Activated CD4-positive, CD25-positive, alpha-beta regulatory T cell treated with anti-CD3 and anti-CD28 coated beads, Interleukin-2, amount 50 U/mL, for 16 hours (primary cell): ENCODE measurements at places on chromosomes 12 and 14.

- DNase-seq, result no peak
Observed at GRCh38 chr12:103469719-103470118, 26.0 kb downstream of the C12orf42 start.

DNA sequence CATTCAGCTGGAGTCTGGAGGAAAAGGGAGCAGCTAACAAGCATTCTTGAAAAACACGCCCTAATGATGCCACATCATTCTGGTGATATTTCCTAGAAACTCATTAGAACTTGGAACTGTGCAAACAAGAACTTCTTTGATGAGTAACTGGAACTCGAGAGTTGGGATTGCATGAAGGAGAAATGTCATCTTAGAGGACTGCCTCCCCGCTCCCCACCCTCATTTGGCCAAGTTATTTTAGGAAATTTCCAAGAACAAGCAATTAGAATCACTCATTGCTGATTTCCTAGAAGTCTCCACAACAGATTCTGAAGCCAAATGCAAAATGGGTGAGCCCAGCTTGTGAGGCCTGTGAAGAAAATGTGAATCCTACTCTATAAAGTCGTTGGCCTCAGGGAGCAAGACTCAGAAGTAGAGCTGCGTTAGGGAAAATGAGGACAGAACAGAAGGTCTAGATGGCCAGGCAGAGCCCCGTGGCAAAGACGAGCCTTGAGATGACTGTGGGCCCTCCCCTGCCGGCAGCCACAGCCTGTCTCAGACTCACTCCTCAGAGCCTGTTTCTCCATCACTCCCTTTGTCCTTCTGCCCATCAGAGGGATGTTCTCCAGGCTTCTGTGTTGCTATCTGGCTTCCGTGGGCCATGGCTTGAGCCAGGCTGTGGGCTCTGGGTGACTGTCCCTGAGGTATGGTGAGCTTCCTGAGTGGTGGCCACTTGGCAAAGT lies 38.4 kb downstream of the RTL1 start:
- DNase-seq, result no peak

DNA sequence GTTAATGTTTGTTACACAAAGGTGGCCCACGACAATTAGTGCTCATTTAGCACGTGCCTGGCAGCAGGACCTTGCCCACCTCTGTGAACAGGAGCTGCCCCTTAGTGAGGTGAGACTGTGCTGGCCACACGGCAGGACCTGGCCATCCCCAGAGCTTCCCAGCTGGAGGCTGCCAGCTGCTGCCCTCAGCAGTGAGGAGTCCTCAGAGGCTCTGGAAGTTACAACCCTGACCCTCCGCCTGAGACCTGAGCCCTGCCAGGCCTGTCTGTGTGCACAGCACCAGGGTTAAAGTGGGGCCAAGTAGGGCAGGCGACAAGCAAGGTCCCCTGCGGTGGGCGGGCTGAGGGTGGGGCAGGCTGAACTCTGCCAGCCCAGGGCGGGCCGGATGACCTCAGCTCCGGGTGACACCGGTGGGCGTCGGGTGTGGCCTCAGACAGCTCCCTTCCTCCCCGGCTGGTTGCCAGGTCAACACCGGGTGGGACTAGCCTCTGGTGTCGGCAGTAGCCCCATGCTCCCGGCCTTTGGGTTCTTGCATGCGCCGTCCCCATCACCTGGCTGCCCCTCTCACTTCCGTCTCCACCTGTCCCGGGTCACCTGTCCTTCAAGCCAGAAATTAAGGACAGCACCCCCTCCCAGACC lies 9.2 kb upstream of the LBHD2 start:
- no peak for DNase-seq

DNA sequence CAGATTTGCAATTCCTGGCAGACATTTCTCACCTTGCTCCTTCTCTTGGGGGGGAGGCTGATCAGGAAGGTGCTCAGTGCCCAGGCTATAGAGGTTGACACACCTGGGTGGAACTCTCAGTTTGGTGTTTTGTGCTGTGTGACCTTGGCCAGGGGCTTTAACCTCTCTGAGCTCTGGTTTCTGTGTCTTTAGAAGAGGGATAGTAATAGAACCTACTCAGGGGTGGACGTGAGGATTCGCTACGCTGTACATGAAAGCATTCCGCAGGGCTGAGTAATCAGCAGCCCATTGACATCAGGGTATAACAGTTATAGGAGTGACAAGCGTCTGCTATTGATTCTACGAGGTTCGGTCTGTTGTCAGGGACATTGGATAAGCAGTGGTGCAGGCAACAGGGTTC lies 98.1 kb downstream of the PHETA1 start:
- DNase-seq, result no peak

DNA sequence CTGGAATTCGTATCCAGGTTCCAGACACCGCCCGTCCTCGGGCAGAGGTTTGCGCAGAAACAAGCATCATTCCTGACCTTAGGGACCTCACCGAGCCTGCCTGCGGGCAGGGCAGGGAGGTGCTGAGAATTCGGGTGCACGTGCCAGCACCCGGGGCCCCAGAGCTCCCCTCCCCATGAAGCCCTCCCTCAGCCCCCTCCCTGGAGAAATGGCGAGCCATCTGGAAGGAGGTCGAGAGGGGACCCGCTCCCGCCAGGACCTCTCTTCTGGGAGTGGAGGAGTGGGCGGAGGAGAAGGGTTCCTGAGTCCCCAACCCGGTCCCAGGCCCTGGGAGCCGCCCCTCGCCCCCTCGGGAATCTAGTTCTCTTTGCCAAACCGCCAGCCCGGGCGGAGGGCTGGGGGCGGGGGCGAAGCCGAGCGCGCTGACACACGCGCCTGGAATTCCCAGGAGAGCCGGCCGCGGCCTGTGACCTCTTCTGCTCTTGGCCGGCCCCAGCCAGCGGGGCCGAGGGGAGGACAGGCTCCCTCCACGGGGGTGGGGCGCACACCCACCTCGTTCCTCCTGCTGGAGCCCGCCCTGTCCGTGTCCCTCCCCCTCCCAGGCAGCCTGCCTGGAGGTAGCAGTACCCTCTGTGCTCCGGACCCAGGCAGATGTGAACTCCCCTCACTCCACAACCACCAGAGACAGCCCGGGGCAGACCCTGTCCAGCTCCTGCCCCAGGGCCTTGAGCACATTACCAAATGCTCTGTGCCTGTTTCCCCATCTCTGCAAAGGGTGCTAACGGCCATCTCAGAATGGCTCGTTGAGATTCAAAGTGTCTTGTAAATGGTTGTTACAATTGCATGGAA lies 23.0 kb upstream of the GPR132 start:
- no peak for DNase-seq

GRCh38 chr12:110829308-110829707 lies 17.5 kb upstream of the CCDC63 start:
- no peak for DNase-seq

- no peak for DNase-seq
Observed at GRCh38 chr12:72869024-72869423, 596.9 kb downstream of the TRHDE start.

- DNase-seq, result no peak
Observed at GRCh38 chr12:25256005-25256404, 5.3 kb upstream of the KRAS start.

- DNase-seq, result no peak
Observed at GRCh38 chr12:24557738-24558137, 391.2 kb downstream of the BCAT1 start.

GRCh38 chr12:115758183-115758582 lies 519.3 kb downstream of the MED13L start:
- DNase-seq, result no peak

- no peak for DNase-seq
Observed at GRCh38 chr14:85071447-85071846, 458.5 kb upstream of the FLRT2 start.

DNA sequence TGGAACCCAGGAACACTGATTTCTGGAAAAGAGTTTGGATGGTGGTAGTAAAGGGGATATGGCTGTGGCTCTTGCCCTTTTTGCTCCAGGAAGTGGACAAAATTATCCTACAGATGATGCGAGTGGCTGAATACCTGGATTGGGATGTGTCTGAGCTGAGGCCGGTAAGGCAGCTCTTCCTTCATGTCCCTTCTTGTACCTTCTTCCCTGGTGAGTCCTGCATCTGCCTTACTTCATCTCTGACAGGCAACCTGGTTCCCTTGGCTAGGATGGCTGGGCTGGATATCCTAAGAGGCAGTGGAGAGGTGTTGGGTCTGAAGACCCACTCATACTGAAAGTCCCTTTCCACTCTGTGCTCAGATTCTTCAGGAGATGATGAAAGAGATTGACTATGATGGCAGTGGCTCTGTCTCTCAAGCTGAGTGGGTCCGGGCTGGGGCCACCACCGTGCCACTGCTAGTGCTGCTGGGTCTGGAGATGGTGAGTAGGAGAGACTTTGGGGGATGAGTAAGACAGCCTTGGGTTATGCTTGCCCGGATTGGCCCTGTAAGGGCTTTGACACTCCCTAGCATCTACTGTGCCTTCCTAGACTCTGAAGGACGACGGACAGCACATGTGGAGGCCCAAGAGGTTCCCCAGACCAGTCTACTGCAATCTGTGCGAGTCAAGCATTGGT lies 8.0 kb downstream of the DGKA start:
- no peak for DNase-seq

DNA sequence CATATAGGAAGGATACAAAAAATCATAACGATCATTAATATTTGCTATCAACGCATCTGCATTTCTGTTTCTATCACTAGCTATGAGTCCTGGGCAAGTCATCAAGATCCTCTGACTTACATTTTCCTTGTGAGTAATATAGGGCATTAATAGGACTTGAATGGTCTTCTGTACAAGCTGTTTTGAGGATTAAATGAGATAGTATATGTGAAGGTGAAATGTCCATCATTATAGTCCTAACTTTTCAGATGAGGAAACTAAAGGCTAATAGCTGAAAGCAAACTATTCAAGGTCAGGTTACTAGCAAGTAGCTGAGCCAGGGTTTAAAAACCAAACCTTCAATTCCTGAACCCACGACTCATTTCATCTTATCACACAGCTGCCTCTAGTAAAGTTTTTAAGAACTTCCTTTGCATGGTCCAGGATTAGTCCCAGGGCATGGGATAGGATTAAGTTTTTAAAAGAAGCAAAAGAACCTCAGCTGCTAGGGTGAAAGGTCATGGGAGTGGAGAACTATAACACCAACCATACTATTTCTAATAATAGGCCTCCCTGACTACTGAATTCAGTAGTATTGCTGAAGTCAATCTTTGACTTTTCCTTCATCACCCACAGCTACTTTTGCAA lies 101.4 kb upstream of the ADAMTS20 start:
- no peak for DNase-seq

GRCh38 chr14:20803223-20803622 lies 579 bp upstream of the RNASE1 start:
- no peak for DNase-seq

GRCh38 chr12:18868717-18869116 lies 130.8 kb downstream of the CAPZA3 start:
- DNase-seq, result no peak

- no peak for DNase-seq
Observed at GRCh38 chr14:103726474-103726873, 10.9 kb downstream of the ZFYVE21 start.

GRCh38 chr14:89336338-89336737 lies 80.7 kb downstream of the FOXN3 start:
- no peak for DNase-seq

GRCh38 chr14:52103416-52103815 lies 34.6 kb upstream of the NID2 start:
- DNase-seq, result no peak

DNA sequence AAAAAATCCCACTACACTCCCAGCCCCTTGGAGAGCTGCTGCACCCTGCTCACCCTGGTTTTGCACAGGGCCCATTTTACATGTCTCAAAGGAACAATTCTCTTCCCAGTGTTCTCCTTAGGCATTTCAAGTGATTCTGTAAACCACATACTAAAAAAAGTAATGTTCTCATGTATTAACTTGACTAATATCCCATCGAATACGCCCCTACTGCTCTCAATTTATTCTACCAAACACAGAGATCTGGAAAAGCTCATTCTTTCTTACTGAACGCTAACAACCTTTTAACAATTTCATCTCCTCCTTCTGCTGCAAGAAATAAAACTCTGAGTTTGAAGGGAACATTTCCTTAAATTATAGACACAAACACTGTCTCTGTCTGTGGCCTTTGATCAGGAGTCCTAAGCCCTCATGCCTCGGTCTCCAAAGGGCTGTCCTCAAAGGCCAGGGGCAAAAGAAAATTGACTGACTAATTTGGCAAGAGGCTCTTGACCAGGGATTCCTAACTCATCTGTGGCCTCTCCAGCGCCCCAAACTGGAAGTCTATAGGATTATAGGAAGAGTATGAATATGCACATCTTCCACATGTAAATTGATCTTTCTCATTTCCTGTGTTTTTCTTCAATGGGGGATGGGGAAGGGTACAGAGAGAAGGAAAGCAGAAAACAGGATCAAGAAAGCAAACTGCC lies 17.1 kb upstream of the TSPAN11 start:
- no peak for DNase-seq
